ENCODE measurements at places on chromosomes 7 and 10. TPM values are rescaled to one million over a fixed set of nuclear protein-coding genes. Genes with fewer than 3 reads are reported as not detected.
A peak's percentile ranks its signal among the peaks of the same experiment; 100 is the strongest.

Gene IKZF1
- total RNA-seq, result 36.8 TPM

Gene AKR1C4
- total RNA-seq, result not detected

Gene ZC3HAV1L
- total RNA-seq, result 16.1 TPM

Gene SDHAF3
- 17.2 TPM for total RNA-seq

Gene C10orf95
- 2.7 TPM for total RNA-seq

Gene AKR1C3
- total RNA-seq, result 61.8 TPM

Gene UNCX
- total RNA-seq, result 2.0 TPM

Gene LGI1
- total RNA-seq, result not detected

Gene LRRD1
- 0.25 TPM for total RNA-seq

Gene BAIAP2L1
- 18.8 TPM for total RNA-seq

DNA sequence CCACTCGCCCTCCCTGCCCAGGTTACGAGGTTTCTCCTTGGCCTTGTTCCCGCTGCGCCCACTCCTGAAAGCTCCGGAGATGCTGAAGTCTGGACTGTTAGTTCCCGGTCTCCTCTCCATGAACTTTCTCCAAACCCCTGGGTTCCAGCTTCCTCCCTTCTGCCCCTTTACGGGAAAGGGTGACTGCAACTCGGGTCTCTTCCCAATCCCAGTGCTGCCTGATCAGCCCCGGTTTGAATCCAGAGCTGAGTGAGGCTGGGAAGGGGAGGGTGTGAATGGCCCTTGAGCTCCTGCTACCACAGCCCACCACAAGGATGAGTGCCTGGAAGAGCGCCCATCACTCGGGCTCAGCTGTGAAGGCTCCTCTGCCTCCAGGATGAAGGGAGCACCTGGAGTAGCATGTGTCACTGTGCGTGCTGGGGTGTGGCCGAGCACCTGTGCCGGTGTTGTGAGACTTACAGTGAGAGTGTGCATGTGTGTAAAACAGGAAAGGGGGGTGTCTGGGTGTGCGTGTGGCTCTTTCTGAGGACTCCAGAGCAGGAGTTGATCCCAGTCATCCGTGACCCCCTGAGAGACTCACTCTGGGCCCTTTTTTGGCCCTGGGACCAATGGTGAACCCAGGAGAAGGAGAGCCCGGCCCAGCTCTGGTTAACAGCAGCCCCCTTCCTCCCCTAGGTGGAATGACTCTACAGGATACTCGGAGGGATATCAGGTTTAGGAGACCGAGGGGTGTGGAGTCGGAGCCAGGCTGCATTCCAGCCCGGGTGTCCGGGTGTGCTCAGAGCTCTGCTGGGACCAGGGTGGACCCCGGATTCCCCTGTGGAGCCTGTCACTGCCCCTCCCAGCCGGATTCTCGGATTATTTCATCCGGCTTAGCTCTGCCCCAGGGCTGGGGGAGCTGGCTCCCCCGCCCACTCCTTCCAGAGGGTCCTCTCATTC is 1.1 kb upstream of the ZNF467 start:
- DNase-seq, result peak; percentile 70

- DNase-seq, result no peak
These were observed 42.9 kb upstream of the TMEM168 start for GRCh38 chr7:112833082-112833481.

- no peak for DNase-seq
These were observed 760 bp downstream of the CBX3 start for GRCh38 chr7:26202019-26202990.

DNA sequence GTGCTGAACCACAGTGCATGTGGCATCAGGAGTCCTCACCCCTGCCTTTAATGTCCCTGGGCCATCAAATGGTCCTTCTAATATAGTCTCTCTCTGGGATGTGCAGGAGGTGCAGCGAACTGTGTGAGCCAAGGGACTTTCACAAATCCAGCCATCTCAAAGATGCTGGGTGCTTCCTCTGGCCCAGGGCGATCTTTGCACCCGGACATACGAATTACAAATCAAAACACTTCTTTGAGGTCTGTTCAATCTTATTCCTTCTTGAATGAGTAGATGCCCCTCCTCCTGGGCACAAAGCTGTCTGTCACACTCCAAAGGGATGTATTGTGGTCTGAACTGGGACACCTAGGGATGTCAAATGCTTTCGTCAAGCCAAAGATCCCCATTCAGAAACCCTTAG is 60.6 kb downstream of the VSTM4 start:
- no peak for DNase-seq

DNA sequence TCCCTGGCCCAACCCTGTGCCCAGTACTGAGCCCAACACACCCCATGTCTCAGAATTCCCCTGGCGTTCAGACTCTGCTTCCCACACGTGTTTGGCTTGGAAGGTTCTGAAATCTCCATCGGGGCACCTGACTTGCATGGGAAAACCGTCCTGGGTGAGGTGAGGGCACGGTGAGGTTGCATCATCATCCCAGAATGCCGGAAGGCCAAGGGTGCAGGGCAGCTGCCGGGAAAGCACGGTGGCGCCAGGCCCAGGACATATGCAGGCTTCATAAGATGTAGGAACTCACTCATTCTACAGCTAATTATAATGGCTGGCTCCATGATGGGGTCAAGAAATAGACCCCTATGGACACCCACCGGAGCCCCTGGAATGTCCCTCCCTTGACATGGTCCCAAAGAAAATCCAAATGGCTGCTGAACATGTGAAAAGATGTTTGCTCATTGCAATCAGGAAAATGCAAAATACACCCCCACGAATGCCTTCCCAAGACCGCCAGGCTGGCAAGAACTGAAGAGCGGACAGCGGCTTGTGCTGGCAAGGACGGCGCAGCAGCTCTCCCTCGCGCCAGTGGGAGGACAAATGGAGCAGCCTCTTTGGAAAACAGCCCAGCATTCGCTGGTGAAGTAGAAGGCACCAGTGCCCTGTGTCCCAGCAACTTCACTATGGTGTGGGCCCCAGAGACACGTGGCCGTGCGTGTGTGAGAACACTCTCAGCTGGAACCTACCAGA is 2.3 kb downstream of the KNDC1 start:
- DNase-seq, result no peak

- DNase-seq, result no peak
These were observed 104.3 kb upstream of the CAV2 start for GRCh38 chr7:116395141-116395791.

DNA sequence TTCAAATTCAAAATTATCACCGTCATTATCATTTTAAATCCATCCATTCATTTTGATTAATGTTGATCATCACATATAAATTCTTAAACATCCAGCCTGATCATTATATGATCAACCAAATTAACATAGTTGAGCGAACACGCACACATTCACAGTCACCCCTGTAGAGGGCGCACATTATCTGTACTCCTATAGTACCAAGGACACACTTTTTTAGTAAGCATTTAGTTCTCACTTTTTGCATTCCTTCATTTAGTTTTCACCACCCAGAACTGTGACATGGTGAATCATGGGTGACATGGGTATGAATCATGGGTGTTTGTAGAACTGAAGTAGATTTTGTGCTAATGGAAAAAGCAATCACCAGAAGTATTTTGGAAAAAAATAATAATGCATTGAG is 26.0 kb upstream of the ZNF735 start:
- no peak for DNase-seq

DNA sequence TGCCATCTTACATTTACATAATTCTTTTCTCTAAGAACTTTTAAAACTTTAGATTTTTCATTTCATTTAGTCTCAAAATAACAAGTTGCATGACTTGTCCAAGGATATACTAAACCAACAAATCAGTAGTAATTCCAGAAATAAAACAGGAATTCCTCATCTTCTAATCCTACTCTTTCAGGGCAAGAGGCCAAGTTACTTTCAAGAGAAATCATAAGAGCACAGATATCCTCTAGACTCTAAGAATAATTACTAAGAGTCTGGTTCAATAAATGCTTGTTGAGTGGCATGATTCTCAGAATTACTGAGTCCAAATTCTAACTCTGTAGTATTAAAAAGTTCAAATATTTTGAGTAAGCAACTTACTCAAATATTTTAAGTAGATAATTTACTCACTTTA is 12.9 kb downstream of the PDZD8 start:
- no peak for DNase-seq

GRCh38 chr10:98748298-98748697 is 301.6 kb upstream of the HPS1 start:
- no peak for DNase-seq

GRCh38 chr10:4535521-4535920 is 290.5 kb upstream of the AKR1E2 start:
- no peak for DNase-seq

GRCh38 chr10:68156373-68157185 is 47.3 kb downstream of the MYPN start:
- peak; percentile 84 for DNase-seq

- no peak for DNase-seq
These were observed 111.1 kb upstream of the SH2B2 start for GRCh38 chr7:102175423-102176170.
